ENCODE measurements at places on chromosomes 1 and 21.
A peak's percentile ranks its signal among the peaks of the same experiment; 100 is the strongest.

GRCh38 chr1:156862997-156863599, 2.4 kb downstream of the NTRK1 start:
- no peak for DNase-seq

GRCh38 chr1:69081668-69082067, 486.1 kb upstream of the LRRC7 start:
- no peak for DNase-seq

DNA sequence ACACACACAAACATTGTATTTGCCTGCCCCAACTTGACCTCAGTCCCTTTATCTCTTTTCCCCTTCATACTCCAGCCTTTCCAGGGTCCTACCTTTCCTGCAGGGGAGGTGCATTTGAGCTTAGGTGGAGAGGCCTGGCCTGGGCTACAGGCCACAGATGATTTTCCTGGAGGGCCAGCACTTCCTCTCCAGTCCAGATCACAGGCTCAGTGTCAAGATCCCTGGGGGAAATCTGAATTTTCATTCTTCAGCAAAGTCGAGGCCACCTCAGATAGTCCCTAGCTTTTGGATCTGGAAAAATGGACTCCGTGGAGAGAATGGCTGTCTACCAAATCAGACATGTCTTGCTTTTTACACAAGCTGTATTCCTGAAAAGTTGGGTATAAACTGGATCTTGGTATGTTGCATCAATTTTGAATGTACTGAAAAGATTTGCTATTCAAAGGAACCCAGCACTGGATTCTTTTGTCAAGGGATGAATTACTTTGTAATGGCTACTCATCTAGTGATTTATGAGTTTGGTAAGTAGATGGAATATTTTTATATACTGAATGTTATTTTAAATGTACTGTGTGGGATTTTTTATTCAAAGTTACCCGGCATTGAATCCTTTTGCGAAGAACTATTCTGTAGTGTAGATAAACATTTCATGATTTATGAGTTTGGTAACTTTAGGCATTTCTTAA, 78.7 kb downstream of the DDR2 start:
- no peak for DNase-seq

- no peak for DNase-seq
Observed at GRCh38 chr1:47487850-47488450, 50.1 kb downstream of the FOXD2 start.

- no peak for DNase-seq
Observed at GRCh38 chr1:56329970-56330369, 249.4 kb downstream of the PLPP3 start.

DNA sequence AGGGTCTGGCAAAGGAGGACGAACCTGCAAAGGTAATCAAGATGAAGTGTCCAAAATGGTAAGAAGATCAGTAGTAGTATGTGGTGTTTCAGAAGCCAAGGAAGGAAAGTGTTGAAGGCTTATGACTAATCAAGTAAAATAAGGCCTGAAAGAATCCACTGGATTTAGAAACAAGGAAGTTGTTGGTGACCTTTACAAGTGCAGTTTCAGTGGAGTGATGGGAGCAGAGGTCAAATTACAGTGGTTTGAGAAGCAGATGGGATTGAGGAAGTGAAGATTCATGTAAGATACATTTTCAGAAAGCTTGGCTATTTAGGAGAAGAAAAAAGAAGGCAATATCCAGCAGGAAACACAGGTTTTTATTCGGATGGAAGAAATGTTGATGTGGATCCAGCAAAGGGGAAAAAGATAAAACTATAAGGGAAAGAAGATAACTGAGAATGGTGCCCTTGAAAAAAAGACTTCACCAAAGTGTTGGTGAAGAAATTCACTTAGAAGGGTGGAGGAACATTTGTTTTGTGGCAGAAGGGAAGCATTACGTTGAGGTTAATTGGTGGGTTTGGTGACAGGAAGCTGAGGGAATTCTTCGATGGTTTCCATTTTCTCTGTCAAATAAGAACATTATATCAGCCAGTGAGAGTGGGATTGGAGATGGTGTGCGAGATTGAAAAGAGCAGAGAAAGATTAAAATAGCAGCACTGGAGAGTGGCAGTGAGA, 2.1 kb downstream of the ARMH1 start:
- DNase-seq, result peak; percentile 54

DNA sequence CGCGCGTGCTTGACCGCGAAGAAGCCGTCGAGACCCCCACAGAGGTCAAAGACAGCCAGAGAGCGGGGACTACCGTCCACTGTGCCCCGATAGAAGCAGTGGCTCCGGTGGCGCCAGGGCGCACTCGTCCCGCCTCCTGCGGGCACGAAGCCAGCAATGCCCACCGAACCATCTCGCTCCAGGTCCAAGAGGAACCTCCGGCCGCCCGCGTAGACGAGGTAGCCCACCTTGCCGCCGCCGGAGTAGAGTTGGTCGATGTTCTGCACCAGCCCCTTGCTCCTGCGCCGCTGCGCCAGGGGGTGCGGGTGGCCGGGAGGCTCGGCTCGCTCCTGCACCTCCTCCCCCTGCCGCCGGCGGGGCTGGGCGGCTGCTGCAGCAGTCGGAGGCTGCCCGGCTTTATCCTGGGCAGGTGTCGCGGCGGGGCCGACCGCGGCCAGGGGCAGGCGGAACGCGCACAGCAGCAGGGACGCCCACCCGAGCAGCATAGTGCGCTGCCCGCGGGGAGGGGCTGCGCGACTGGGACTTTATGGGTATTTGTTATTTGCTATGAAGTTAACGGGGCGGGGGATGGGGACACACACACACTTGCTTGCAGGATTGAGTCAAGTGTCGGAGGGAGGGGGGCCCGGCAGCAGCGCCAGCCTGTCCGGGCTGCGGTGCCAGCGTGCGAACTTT, 844 bp downstream of the ADAMTS5 start:
- no peak for DNase-seq

DNA sequence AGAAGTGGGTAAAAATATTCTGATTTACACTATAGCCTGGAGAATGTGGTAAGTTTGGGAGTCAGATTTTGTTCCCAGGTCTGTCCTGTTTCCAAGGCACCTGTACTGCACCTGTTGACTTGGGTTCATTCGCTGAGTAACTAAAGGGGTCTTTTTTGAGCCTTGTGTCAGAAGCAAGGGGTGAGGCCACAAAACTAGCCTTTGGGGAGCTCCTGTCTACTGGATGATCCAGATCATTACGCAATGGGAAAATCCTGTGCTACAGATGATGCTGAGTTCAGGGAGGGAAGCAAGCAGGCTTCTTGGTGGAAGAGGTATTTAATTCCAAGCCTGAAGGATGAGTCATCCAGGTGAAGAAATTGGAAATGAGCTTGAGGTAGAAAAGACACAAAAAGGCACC, 424.0 kb downstream of the MATN1 start:
- no peak for DNase-seq

DNA sequence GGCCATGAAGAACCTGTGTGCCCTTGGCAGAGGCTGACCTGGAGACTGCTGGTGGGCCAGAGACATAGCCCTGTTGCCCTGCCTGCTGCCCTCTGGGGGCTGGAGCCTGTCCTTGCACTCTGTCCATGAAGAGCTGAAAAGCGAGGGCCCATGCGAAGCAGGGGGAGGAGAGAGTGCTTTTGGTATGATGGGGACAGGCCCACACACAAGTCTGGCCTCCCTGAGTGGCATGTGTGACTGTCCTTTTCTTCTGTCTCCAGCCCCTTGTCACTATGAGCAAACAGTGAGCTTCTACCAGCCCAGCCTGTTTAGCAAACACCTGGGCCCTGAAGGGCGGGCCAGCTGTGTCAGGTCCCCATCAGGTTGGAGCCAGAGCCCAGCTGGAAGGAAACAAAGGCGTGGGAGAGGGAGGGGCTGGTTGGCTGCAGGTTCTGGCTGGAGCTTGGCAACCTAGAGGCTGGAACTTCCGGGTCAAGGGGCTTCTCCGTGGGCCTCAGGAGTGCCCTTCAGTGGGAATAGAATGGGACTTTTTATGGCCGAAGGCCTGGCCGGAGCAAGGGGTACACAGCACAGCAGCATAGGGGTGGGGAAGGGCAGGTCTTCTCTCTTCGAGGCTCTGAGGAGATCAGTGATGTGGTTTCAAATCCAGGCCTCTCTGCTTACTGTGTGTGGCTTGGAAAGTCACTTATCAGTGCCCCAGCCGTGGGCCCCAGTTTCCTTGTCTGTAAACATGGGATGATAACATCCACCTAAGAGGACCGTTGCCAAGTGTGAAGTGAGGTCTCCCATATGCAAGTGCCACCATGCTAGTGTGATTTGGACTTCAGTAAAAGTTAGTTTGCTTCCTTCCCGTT, 14.3 kb downstream of the QSOX1 start:
- DNase-seq, result no peak

GRCh38 chr1:201732351-201732750, 96.6 kb upstream of the IPO9 start:
- no peak for DNase-seq

DNA sequence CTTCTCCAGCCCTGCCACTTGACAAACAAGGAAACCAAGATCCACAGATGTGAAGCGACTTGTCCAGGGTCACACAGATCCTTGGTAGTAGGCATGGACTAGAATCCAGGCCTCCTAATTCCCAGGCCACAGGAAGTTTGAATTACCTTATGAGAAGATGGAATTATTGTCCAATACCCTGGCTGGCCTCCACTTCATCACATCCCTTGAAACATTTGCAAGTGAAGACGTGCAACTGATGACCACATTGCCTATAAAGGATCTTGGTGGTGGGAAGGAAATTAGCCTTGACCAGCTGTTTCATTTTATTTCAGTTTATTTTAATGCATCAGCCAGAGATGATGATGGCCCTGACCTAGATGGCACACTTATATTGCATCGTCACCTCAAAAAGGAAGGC, 165.8 kb upstream of the CAMK1G start:
- DNase-seq, result no peak

DNA sequence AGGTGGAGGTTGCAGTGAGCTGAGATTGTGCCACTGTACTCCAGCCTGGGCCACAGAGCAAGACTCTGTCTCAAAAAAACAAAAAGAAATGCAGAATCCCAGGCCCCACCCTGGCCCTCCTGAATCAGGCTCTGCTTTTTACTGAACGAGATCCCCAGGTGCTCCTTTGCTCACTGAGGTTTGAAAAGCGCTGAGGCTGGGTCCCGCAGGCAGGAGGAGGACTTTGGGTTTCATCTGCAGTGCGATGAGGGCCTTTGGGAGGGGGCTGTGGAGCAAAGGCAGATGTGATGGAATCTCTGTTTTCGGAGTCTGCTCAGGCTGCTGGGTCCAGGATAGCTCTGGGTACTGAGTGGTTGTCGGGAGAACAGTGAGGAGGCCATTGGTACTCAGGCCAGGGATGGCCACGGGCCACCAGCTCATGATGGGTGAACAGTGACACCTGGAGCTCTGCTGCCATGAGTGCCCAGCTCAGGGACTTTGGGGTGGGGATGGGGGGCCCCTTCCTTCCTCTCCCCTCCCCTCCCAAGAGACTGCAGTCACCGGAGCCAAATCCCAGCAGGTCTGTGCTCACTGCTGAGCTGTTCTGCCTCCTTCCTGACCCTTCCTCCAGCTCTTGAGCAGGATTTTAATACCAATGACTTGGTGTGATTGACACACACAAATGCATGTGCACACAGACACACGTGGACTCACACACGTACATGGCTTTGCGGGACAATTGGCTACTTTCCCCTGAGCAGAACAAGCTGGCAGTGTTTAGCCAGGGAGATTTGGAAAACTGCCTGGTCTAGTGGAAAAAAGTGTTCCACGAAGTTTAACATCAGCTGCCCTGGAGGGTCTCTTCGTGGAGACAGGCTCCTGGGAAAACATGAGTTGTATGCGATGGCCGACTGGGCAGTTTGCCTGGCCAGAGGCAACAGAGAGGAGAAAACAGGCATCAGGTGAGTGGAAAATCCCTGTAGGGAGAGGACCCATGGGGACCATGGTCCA, 3.6 kb upstream of the DHRS3 start:
- no peak for DNase-seq

DNA sequence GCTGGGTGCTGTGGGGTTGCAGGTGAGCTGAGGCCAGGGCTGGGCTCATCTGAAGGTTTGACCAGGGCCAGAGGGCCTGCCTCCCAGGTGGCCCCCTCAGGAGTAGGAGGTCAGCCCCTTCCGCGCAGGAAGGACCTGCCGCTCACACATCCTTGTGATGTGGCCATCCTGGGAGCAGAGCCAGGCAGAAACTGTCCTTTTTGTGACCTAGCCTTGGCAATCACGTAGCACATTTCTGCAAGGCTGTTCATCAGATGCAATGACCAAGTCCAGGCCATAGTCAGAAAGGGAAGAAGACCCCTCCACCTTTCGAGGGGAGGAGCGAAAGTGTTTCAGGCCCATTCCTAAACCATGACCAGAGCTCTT, 55.5 kb upstream of the TRAPPC10 start:
- no peak for DNase-seq

GRCh38 chr1:2212532-2213491, 15.3 kb upstream of the SKI start:
- DNase-seq, result peak; percentile 97

DNA sequence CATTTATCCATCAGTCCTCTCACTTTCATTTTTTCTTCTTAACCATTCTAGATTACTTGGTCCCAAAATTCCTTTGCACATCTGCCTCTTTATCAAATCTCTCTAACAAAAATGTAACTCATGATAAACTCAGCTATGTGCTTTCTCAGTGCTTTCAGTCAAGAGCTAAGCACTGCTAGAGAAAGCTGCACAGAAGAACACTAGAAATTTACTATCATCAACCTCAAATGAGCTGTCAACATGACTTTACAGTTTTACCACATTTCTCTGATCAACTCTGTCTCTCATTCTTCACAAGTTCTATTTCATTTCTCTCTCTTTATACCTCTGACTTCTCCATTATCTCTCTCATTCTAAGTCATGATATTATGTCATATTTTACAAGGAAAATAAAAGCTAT, 54.2 kb upstream of the PRKACB start:
- DNase-seq, result no peak

DNA sequence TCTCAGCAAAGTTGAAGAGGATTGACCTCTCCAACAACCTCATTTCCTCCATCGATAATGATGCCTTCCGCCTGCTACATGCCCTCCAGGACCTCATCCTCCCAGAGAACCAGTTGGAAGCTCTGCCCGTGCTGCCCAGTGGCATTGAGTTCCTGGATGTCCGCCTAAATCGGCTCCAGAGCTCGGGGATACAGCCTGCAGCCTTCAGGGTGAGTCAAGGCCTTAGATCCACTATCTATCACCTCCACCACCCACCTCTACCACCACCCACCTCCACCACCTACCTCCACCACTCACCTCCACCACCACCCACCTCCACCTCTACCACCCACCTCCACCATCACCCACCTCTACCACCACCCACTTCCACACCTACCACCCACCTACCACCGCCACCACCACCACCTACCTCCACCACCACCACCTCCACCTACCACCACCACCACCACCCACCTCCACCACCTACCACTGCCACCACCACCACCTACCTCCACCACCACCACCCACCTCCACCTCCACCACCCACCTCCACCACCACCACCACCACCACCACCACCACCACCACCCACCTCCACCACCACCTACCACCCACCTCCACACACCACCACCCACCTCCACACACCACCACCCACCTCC, 5.8 kb downstream of the OPTC start:
- DNase-seq, result no peak

DNA sequence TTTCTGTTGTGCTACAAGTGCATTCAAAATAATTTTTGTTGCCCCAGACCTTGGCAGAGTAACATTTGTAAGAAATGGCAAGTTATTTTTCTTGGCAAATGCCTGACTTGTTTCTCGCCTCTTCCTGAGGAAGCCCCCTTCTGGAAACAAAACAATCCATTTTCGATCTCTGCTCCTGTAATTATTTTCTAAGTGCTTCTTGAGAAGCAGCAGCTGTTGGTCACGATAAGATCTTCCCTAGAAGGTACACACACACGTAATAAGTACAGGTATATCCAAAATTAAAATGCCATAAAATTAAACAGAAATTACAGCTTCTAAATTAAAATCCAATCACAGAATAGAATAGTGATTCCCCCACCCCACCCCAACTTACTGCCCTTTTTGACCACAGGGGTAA, 47.3 kb downstream of the LPGAT1 start:
- no peak for DNase-seq
